Right renal cortex interstitium (tissue), 3 donors: ENCODE measurements at places on chromosomes 4 and X. TPM values are rescaled to one million over a fixed set of nuclear protein-coding genes. Genes with fewer than 3 reads are reported as not detected.

NRK gene
- polyA plus RNA-seq: 14.8 TPM

JAKMIP1 gene
- 0.10 TPM for polyA plus RNA-seq

PNMA3 gene
- polyA plus RNA-seq: 27.8 TPM

CXCL1 gene
- polyA plus RNA-seq: 0.67 TPM

CENPI gene
- 7.7 TPM for polyA plus RNA-seq

FOXR2 gene
- polyA plus RNA-seq: not detected

TMEM154 gene
- 1.4 TPM for polyA plus RNA-seq

ANXA3 gene
- polyA plus RNA-seq: 33.3 TPM

PARM1 gene
- 58.6 TPM for polyA plus RNA-seq

AKAP4 gene
- polyA plus RNA-seq: 0.07 TPM

SFRP2 gene
- 18.4 TPM for polyA plus RNA-seq

PF4V1 gene
- polyA plus RNA-seq: 0.31 TPM

NHSL2 gene
- 8.6 TPM for polyA plus RNA-seq

NPNT gene
- 217 TPM for polyA plus RNA-seq

CCKAR gene
- polyA plus RNA-seq: not detected

SMPX gene
- polyA plus RNA-seq: 0.28 TPM

PABPC1L2B gene
- polyA plus RNA-seq: not detected

ARMCX4 gene
- polyA plus RNA-seq: 21.8 TPM

PWWP3B gene
- polyA plus RNA-seq: 3.3 TPM

MAGEA2 gene
- polyA plus RNA-seq: not detected

ADAM29 gene
- 0.08 TPM for polyA plus RNA-seq

CCDC120 gene
- 8.7 TPM for polyA plus RNA-seq

GDI1 gene
- polyA plus RNA-seq: 107 TPM

CXorf49B gene
- polyA plus RNA-seq: not detected

RASSF6 gene
- polyA plus RNA-seq: 6.6 TPM

SPANXC gene
- polyA plus RNA-seq: not detected

WAS gene
- polyA plus RNA-seq: 3.0 TPM

TAF9B gene
- 58.6 TPM for polyA plus RNA-seq

BEX4 gene
- polyA plus RNA-seq: 185 TPM

P2RY10 gene
- polyA plus RNA-seq: 0.15 TPM

BMP3 gene
- polyA plus RNA-seq: 13.7 TPM

SPANXD gene
- not detected for polyA plus RNA-seq

MID1 gene
- 22.6 TPM for polyA plus RNA-seq

RENBP gene
- polyA plus RNA-seq: 13.9 TPM

COL4A5 gene
- polyA plus RNA-seq: 135 TPM

RWDD4 gene
- 45.6 TPM for polyA plus RNA-seq

TLR3 gene
- polyA plus RNA-seq: 14.2 TPM

DCAF8L2 gene
- not detected for polyA plus RNA-seq

TLR2 gene
- 7.2 TPM for polyA plus RNA-seq

MMRN1 gene
- 2.1 TPM for polyA plus RNA-seq

VCX3A gene
- polyA plus RNA-seq: not detected

HSD17B13 gene
- 0.23 TPM for polyA plus RNA-seq

MAML3 gene
- 16.8 TPM for polyA plus RNA-seq

GRIA3 gene
- polyA plus RNA-seq: 4.4 TPM

SPIN4 gene
- 23.8 TPM for polyA plus RNA-seq

CT45A5 gene
- not detected for polyA plus RNA-seq

CYLC1 gene
- polyA plus RNA-seq: not detected

CSAG1 gene
- not detected for polyA plus RNA-seq

USP26 gene
- polyA plus RNA-seq: not detected

HEPH gene
- 53.5 TPM for polyA plus RNA-seq

CXCL9 gene
- 0.12 TPM for polyA plus RNA-seq

EFHC2 gene
- polyA plus RNA-seq: 8.9 TPM

TEX13B gene
- not detected for polyA plus RNA-seq
